Kidney glomerular epithelial cell (primary cell): ENCODE measurements at places on chromosomes 4 and X.

DNA sequence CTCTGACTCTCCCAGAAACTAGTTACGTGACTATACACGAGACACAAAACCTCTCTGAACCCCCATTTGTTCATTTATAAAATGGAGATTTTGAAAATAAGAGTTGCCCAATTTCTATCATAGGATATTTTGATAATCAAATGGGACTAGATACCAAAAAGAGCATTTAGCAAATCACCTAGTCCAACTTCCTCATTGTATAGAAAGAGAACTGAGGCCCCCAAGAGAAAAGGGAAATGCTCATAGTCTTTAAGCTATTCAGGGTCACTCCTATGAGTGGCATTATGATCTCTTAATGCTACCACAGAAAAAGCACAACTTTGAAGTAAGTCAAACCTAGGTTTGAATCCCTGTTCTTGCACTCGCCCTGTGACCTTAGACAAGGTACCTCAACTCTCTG, 62.7 kb downstream of the BMP15 start:
- DNase-seq: no peak

GRCh38 chr4:122796801-122797404, 29.7 kb upstream of the FGF2 start:
- no peak for DNase-seq

GRCh38 chrX:123830309-123830708, 29.5 kb upstream of the XIAP start:
- DNase-seq: peak; percentile 75

GRCh38 chr4:166045457-166045856, 172.4 kb downstream of the TLL1 start:
- DNase-seq: no peak

- no peak for DNase-seq
Measured at GRCh38 chrX:37787423-37787869, 7.6 kb downstream of the CYBB start.

GRCh38 chr4:142396279-142396678, 449.8 kb downstream of the INPP4B start:
- no peak for DNase-seq

DNA sequence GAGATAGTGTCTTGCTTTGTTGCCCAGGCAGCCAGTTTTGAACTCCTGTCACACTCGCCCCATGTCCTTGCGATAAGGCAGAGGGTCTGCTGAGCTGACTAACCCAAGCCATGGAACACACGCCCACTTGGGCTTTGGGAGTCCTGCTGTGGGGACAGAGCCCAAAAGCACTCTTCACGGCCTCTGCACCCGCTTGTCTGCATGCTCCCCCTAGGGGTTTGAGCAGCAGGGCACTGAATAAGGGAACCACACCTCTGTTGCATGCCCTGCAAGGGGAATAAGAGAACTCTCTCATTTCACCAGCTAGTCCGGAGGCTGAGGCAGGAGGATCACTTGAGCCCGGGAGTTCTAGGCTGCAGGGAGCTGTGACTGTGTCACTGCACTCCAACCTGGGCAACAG, 166.0 kb downstream of the STAG2 start:
- no peak for DNase-seq

GRCh38 chr4:127210893-127211649, 421.7 kb upstream of the INTU start:
- DNase-seq: no peak

GRCh38 chrX:136747003-136747986, 33.4 kb downstream of the ARHGEF6 start:
- DNase-seq: no peak

- no peak for DNase-seq
Measured at GRCh38 chr4:47615385-47615784, 130.3 kb downstream of the ATP10D start.

DNA sequence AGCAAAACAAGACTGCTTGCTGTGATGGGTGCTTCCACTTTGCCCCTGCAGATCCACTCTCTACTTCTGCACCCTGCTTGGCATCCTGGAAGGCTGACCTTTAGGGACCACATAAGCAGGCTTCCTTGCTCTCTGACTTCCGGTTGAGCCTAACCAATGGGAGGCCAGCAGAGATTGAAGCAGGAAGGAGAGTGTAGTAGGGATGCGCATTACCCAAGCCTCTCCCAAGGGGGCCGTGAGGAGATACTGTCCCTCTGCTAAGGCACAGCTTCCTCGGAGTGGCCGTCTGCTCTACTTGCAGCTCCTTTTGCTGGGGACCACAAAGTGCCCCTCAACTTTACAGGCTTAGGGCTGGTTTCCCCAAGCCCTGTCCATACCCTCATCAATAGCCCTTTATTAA, 624.3 kb upstream of the TENM3 start:
- no peak for DNase-seq

DNA sequence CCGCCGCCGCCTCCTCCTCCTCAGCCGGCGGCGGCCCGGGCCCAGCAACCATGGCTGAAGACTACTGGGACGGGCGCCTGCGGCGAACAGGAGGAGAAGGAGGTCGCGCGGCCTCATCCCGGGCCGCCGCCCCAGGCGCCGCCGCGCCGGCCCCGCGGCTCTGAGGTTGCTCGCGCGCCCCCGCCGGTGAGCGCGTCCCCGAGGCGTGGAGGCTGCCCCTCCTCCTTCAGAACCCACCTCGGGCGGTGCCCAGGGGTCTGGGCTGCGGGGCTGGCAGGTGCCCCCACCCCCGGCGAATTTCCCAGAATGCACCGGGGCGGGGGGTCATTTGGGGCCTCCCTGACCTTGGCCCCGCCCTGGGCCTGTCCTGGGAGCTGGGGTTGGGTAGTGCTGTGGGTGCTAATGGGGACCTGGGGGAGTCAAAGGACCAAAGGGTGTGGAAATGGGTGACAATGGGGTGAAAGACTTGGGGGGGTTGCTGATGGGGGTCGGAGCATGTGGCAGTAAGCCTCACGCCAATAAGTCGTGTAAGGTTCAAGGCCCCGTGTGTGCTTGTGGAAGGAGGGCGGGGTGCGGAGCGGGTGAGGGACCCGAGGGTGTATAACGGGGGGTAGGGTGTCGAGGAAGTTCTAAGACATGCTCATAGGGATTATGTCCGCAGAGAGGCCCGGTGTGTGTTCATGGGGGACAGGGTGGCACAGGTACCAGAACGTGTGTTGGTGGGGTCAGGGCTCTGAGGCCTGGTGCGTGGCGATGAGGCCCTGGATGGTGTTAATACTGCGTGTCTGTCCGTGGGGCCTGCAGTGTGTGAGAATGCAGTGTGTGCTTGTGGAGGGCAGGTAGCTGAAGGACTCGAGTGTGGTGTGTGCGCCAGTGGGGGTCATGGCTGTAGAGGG, 687 bp downstream of the CDK16 start:
- no peak for DNase-seq

- DNase-seq: no peak
Measured at GRCh38 chr4:116150152-116150551, 935.2 kb downstream of the TRAM1L1 start.

DNA sequence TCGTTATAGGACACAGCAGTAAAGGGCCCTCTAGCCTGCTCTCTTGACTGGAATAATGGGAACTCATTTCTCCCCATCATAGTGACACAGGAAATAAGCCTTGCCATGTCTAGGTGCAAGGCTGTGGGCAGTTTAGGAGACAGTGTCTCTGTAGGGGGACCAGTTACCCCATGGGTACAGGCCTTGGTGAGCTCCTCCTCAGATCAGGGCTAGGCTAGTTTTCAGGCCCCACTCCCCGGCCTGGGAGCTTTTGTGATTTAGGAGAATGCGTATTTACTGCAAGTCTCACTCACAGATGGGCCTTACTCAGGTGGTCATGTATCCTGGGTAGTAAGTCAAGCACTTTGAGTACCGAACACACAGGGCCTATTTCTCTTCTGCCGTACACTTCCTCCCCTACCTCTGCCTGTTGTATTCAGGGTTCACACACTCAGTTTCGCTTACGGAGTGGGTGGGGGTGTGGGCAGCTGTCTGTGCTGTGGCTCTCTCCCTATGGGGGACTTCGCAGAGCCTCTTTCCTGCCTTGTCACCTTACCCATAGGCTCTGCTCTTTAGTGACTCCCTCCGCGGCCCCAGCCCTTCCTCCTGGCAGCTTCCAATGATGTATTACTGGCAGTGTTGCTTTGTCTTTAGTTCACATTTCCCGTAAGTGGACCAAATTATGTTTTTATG, 34.2 kb downstream of the FAM193A start:
- DNase-seq: no peak

- peak; percentile 5 for DNase-seq
Measured at GRCh38 chr4:93719552-93719951, 109.0 kb upstream of the ATOH1 start.

GRCh38 chr4:2648159-2648814, 107.8 kb downstream of the TNIP2 start:
- no peak for DNase-seq

- no peak for DNase-seq
Measured at GRCh38 chr4:100985576-100985975, 361.8 kb downstream of the PPP3CA start.

DNA sequence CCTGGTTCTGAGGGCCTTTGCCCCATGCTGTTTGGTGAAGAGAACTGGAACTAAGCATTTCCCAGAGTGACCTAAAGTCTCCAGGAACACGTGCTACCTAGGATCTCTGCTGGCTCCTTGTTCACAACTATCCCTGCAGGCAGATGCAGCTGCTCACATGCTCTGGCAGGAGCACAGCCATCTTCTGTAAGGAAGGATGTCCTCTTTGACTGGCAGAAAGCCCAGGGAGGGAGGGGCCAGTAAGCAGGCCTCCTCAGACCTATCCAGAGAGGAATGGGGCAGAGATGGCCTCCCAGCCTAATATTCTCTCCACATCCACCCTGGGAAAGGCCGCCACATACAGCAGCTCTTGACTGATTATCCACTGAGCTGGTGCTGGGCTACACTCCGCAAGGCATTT, 142.8 kb upstream of the EOLA2 start:
- DNase-seq: no peak

DNA sequence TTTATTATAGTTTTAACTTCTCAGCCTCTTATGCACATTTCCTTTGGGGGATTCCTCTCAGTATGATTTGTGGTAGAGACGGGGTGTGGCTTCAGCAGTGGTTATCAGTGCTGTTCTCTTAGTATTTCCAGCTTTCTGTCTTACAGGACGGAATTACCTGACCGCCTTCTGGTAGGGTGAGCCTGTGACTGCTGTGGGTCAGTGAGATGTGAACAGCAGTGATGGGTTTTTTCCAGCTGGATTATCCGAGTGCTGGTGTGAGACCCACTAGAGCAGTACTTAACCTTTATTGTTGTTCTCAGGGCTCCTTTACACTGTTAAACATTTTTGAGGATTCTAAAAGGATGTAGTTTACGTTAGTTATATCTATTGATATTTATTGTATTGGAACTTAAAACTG, 135.2 kb downstream of the SLIT2 start:
- no peak for DNase-seq

- DNase-seq: no peak
Measured at GRCh38 chr4:108890484-108890881, 127.6 kb upstream of the ETNPPL start.

- peak; percentile 10 for DNase-seq
Measured at GRCh38 chr4:40630335-40631021, 814 bp upstream of the RBM47 start.

- DNase-seq: no peak
Measured at GRCh38 chrX:56314334-56314733, 82.2 kb downstream of the KLF8 start.

DNA sequence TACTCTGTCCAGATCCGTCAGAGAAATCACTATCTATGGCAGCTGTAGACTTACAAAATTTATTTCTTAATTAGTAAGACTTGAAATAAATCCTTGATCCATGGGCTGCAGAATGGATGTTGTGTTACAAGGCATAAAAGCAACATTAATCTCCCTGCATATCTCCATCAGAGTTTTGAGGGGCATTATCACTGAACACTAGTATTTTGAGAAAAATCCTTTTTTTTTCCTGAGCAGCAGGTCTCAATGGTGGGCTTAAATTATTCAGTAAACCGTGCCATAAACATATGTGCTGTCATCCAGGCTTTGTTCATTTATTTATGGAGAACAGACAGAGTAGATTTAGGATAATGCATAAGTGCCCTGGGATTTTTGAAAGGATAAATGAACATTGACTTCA, 457.9 kb upstream of the CTSO start:
- no peak for DNase-seq

- DNase-seq: no peak
Measured at GRCh38 chr4:8296491-8296890, 26.9 kb downstream of the HTRA3 start.

- no peak for DNase-seq
Measured at GRCh38 chrX:129613596-129613995, 41.2 kb downstream of the APLN start.

DNA sequence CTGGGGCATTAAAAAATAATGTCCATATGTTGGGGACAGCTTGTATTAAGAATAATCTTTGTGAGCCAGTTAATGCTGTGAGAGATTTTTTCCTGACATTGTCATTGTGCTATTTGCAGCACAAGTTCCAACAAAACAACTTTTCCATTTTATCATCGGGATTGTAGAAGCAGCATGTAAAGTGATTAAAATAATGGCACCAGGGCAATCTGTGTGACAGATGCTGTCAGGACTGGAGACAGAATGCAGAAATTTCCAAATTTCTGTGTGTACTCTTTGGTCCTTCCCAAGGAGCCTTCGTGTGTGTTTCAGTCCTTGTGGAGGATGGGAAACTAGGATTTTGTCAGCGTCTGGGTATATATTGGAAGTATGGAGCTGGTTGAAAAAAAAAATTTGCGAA, 101.5 kb upstream of the LIMCH1 start:
- no peak for DNase-seq

DNA sequence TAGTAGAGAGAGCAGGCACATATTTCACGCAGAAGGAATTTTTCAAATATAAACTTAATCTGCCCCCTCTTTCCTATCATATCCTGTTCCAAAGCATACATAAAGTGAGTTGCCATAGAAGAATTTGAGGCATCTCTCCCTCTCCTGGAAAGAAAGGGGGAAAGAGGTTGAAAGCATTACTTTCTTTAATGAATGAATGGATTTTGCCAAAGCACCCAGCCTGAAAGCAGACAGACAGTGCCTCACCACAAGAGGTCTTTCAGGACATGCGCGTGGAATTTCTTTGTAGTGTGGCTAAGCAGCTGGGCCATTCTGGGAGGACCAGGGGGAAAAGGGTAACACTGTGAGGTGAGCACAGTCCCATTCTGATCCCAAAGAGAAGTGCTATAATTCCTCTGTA, 651.4 kb downstream of the IQCM start:
- DNase-seq: peak; percentile 91

DNA sequence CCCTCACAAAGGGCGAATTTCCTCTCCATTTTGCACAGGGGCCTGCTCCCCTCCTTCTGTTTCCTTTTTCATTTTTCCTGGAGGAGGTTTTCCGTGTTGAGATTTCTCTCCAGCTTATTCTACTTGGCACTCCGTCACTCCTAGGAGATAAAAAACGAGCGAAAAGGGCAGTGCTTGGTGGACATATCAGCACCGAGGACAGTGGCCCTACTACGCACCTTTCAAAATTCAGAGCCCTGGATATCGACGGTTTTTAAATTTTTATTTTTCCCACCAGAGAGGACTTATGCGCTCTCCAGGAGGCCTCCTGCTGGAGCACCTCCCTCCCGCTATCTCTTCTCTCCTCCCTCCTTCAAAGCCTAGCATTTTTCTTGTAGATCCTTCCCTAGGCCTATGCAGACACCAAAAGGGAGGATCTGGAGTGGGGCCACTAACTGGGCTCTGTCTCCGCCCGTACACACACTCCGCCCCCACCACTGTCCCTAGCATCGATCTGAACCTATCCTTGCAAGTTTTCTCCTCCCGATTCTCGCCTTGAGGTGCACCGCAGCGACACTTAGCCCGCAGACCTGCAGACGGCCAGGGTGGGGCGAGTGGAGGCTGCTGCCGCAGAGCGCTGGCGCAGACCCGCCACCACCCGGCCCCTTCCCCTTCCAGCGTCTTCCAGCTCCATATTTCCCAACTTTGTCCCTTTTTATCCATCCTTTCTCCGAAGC, 8.5 kb upstream of the TCEAL9 start:
- DNase-seq: no peak

GRCh38 chr4:93791570-93792195, 36.9 kb upstream of the ATOH1 start:
- DNase-seq: peak; percentile 77
